ENCODE measurements at places on chromosomes 5 and 9. TPM values are rescaled to one million over a fixed set of nuclear protein-coding genes. Genes with fewer than 3 reads are reported as not detected.

GRCh38 chr9:115189686-115190085 is 71.7 kb upstream of the TNC start:
- no peak for DNase-seq

GRCh38 chr5:65191554-65192135 is 290.1 kb downstream of the ADAMTS6 start:
- no peak for DNase-seq

GRCh38 chr5:2258861-2259260 is 376.1 kb upstream of the IRX4 start:
- no peak for DNase-seq

GRCh38 chr5:34037726-34038125 is 5.3 kb downstream of the C1QTNF3 start:
- no peak for DNase-seq

Gene FUT7
- total RNA-seq, result 0.55 TPM

Gene SLC6A7
- not detected for total RNA-seq

Gene TRPM6
- total RNA-seq, result 1.3 TPM

GRCh38 chr5:83430130-83431010 is 41.2 kb upstream of the VCAN start:
- DNase-seq, result no peak

DNA sequence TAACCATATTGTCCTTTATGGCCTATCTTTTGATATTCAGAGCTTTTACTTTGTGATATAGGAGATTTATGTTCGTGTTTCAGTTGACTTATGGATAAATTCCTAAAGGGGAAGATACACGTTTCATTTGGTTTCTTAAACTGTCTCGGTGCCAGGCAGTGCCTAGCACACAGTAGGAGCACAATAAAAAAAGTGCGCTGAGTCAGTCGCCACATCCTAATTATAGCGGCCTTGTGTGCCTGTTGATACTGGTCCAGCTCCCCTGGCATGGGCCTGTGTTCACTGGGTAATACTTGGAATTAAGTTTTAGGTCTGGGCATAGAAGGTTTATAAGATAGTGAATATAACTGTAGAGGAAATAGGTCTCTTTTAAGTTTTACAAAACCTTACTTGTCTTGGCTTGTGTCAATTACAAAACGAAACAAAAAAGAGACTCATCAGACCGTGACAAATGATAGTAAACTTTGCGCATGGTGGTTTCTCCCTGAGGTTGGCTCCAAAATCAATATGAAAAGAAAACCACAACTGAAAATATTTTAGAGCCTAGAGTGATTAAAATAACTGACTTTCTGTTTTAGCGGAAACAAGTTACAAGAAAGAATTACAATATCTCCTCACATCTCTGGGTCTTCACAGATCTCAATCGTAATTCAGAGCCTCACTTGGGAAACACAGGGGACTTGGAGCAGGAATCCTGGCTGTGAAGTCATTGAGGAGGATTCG is 84.8 kb downstream of the MVB12B start:
- no peak for DNase-seq

DNA sequence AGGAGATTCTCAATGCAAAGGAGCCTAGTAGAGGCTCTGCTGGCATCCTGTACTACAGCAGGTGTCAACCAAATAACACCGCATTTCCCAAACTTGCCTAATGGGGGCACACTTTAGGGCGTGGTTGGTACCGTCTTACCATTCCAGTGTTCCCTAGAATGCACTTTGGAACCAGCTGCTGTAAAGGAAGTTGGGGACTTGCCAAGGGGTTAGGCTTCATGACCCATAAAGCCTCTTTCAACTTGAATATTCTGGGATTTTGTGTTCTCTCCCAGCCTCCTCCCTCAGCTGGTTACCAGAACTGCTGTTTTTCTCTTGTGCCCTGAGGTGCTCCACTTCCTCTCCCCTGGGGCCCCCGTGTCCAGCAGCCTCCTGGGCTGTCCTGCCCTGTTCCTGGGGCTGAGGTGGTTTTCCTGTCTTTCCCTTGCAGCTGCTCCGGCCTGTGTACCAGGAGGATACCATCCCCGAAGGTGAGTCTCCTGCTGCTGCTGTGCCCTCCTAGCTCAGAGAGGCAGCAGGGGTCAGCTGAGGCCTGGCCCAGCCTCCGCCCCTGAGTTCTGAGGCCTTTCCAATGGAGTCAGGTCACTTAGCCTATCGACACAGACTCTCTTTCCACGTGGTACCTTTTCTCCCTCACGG is 44.7 kb downstream of the RGS3 start:
- no peak for DNase-seq

- DNase-seq, result no peak
These were observed 404.0 kb downstream of the PDE4D start for GRCh38 chr5:59489551-59489950.

Gene ARHGEF39
- total RNA-seq, result 0.58 TPM

Gene OR1Q1
- total RNA-seq, result not detected

Gene MEGF10
- 0.58 TPM for total RNA-seq

- DNase-seq, result no peak
These were observed 86.7 kb downstream of the CDH6 start for GRCh38 chr5:31280210-31280609.

DNA sequence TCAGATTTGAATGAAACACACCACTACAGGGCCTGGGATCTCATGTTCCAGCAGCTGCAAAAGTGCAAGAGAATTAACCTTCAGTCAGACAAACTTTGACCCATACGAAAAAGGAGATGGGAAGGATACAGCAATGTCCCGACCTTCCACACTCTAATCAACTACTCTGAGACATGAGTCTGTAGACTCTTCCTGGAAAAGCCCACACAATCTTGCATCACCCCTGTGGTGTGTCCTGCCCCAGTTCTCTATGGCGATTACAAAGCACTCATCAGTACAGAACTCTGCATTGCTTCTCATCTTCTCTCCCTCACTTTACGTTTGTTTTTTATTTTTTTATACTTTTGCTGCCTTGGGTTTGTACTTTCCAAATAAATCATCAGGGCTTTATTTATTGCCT is 241.0 kb upstream of the KIF2A start:
- no peak for DNase-seq

DNA sequence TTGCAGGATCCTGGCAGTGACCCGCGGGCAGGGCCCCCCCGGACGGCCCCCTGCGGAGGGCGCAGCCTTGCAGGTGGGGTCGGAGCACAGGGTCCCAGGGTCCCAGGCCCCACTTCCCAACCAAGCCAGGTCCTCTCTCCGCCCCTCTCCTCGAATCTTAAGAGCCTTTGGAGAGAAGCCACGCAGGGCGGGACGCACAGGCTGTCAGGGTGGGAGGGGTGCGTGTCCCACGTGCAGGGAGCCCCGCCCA is 18.4 kb upstream of the EGFL7 start:
- no peak for DNase-seq

DNA sequence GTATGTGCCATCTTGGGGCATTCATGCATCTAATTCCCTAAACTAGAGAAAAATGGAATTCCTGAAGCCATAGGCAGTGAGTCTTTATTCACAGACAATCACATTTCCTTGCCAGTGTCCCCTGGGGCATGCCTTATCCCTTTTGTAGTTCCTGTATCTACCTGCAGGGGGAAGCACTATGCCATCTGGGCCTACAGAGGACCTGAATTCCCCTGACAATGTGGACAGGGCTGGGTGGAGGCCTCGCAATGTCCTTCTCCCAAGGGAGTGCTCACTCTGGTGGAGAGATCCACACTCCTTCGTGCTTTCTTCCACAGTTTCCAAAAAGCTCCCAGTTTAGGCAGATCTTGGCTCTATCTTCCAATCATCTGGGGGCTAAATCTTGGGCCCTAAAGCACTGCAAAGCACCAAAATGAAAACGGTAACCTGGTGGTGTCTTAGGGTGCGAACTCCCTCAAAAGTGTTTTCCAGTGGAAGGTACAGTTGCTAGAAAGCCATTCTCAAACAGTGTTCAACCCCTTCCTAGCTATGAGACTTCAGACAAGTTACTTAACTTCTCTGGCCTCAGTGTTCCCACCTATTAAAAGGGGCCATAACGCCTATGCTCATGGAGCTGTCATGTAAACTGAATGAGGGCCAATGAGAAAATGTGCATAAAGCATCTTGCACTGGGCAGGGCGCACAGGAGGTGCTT is 17.5 kb downstream of the WHRN start:
- peak; percentile 83 for DNase-seq

Gene IFNA13
- total RNA-seq, result not detected

Gene PCDHGA7
- 1.9 TPM for total RNA-seq

Gene TMEM203
- total RNA-seq, result 24.8 TPM

DNA sequence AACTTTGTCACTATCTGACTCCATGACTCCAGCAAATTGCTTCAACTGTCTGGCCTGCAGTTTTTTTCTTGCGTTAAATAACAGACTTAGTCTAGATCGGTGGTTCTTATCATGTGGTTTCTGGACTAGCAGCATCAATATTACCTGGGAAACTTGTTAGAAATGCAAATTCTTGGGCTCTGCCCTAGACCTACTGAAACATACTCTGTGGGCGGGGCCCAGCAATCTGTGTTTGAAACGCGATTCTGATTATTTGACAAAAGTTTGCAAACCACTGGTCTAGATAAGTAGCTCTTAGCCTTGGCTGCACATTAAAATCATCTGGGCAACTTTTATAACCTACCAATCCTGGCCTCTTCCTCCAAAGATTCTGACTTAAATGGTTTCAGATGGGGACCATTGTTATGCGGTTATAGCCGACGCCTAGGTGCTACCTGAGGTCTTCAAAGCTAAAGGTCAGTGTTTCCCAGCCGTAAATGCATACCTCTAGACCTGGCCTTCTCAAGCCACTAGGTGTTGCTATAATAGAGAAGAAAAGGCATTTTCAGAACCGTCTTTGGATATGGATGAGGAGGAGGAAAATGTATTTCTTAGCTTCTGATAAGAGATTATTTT is 74.0 kb downstream of the C9orf85 start:
- no peak for DNase-seq

Gene GKAP1
- total RNA-seq, result 8.1 TPM

- DNase-seq, result no peak
These were observed 91.8 kb upstream of the MTAP start for GRCh38 chr9:21710548-21711191.

Gene IL13
- not detected for total RNA-seq

GRCh38 chr9:135035781-135036760 is 51.4 kb upstream of the OLFM1 start:
- DNase-seq, result peak; percentile 62

DNA sequence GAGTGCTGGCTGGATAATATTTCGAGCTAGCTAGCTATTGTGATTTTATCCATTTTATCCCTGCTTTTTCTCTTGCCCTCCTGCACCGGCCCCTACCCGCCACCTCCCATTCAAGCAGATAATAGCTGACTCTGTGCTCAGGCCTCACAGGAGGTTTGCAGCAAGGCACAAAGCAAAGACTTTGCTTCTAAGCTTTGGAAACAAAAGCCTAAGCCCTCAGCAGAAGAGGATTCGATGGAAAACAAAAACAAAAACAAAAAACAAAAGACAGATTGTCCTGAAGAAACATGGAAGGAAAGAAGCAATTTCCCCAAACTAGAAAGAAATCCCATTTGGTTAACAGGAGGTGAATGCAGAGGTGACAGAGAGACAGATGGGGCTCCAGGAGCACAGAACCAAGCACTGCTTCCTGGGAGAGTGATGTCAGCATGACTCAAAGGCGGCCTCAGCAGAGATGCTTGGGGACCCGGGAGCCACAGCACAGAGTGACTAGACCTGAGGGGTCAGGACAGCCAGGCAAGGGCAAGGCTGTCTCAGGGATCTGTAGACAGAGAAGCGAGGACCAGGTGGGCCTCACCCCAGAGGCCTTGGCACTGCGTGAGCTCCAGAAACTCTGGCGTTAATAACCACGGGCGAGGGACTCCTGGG is 28.4 kb downstream of the MTX3 start:
- no peak for DNase-seq

Gene PCYOX1L
- 1.9 TPM for total RNA-seq

- DNase-seq, result no peak
These were observed 103.1 kb upstream of the SLC44A1 start for GRCh38 chr9:105141146-105141975.

Gene GFI1B
- total RNA-seq, result not detected

Measured in mesenteric fat pad (tissue), 1 donor.